ENCODE measurements at places on chromosomes 6 and 20.
A peak's percentile ranks its signal among the peaks of the same experiment; 100 is the strongest.

- DNase-seq, result no peak
Observed at GRCh38 chr6:25487012-25487411, 165.0 kb upstream of the SCGN start.

DNA sequence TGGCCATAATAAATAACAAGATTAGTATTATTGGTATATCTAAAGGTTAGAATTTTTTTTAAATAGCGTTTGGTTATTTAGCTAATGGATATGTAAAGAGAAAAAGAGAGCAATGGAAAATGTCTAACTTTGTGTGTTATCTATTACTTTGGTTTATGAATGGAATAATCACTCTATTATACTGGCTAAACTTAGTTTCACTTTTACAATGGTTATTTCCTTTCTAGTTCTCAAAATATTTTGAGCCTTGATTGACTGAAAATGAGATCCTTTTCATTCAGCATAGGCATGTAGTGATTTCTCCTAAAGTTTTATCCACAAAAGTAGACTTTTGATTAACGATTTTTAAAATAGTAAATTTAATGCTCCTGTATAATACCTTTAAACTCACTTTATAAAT, 51.6 kb upstream of the MLIP start:
- DNase-seq, result no peak

GRCh38 chr6:162344646-162345010, 382.9 kb downstream of the PRKN start:
- no peak for DNase-seq

DNA sequence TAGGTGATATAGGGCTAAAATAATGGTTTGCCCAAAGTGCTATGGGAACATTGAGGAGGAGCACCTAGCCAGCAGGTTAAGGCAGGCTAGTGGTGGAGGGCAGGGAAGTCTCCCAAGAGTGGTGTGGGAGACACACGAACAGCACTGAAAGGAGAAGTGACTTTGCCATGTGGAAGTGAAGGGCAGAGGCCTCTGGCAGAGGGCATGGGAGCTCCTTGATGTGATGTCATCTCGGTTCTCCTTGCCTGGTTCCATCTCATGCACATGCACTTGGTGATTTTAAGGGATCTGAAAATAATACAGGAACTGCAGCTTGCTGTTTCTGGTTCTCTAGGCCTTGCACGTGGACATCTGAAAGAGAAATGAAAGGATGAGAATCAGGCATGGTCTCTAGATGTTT, 4.7 kb upstream of the MAP3K4 start:
- DNase-seq, result no peak

DNA sequence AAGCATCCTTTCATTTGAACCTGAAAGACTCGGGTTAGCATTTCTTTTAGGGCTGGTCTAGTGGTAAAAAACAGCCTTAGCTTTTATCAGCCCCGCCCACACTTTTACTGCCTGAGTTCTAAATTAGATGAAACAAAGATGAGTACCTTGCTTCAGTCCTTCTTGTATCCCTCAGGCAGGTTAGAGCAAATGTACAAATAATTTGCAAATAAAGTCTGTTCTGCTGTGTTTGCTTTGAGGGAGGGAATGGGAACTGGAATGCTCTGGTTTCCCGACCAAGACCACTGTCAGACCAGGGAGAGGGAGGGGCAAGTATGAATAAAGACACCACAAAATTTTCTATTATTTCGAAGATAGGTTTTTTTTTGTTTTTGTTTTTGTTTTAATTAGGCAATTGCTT, 85.5 kb upstream of the FLRT3 start:
- no peak for DNase-seq

- no peak for DNase-seq
Observed at GRCh38 chr20:51637241-51637640, 94.7 kb upstream of the NFATC2 start.

DNA sequence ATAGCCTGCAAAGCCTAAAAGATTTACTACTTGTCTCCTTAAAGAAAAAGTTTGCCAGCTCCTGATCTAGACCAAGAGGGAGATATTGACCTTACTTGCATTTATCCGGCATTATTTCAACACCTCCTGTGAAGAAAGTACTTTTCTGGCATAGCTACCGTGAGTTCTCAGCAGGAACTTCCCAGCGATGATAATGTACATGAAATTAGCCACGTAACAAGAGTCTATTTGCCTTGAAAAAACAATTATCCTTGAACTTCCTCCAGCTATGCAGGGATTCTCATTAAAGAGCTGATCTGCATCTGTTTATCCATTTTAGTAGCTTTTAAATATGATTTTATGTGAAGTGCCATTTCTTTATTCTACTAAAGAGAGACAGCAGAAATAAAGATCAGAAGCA, 41.7 kb downstream of the ALDH5A1 start:
- DNase-seq, result no peak

GRCh38 chr6:37170273-37171200, 585 bp downstream of the PIM1 start:
- peak; percentile 38 for DNase-seq

GRCh38 chr6:21381331-21381963, 212.1 kb upstream of the SOX4 start:
- no peak for DNase-seq

DNA sequence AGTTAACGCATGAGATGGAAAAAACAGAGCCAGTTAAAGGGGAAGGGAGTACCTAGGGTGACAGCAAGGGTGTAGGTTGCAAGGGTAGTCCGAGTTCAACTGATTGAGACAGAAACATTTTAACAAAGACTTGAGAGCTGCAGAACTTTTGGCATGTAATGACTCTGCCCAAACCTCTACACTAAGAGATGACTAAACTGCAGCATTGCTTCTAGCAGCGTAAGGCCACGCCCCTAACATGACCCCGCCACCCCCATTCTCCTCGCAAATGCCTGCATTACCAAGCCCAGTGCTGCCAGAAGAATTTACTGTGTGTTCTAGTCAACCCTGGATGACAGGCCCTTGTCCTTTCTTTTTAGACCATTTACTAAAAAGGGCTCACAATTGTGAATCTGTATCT, 6.3 kb upstream of the HINT3 start:
- DNase-seq, result no peak

- DNase-seq, result no peak
Observed at GRCh38 chr6:117200067-117200466, 65.3 kb upstream of the VGLL2 start.

DNA sequence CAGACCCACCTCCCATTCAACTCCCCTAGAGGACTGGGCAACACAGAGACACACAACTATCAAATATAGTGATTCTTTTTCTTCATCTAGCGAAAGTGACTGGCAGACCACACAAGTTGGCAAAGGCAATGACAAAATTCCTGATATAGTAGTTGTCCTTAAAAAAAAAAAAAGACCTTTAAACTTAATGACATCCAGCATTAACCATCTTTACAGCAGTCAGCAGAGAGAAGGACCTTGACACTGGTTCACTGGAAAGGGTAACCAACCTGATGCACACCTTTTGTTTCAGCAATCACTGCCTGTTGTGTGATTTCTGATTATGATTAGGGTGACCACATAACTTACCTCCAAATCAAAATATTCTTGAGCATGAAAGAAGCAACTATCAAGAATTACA, 1.7 kb upstream of the CNKSR3 start:
- DNase-seq, result no peak

DNA sequence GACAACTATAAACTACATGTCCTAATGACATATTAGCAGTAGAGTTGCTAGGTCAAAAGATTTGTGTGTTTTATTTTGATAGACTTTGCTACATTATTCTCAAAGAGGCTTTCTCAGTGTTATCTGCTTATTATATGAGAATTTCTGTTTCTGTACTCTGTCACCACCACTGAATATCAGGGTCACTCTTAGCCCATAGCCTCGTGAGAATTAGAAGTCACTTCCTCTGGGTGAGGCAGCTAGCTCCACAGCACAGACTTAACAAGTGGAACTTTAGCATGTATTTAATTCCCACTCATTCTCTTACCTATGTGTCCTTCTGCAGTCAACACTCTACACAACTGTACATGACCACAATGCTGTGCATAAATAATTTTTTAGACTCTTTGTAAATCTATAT, 6.7 kb downstream of the PHACTR2 start:
- no peak for DNase-seq

GRCh38 chr6:107820338-107821261, 3.5 kb downstream of the SCML4 start:
- no peak for DNase-seq

GRCh38 chr6:12654514-12654913, 62.1 kb upstream of the PHACTR1 start:
- DNase-seq, result no peak

DNA sequence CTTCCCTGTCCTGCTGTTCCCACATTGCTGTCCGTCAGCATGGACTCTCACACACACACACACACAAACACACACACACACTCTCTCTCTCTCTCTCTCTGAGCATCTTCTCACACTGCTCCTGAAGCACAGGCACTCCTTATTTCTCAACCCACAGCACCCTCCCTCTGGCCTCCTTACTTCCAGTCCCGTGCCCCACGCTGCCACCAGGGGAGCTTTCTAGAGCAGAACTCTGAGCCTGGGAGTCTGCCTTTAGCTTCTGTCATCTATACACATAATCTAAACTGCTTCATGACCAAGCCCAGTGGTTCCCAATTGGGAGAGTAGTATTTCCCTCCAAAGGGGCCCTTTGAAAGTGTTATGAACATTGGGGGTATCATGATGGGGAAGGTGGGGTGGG, 29.1 kb downstream of the HECA start:
- no peak for DNase-seq

- no peak for DNase-seq
Observed at GRCh38 chr6:148516217-148516616, 173.6 kb downstream of the SASH1 start.

DNA sequence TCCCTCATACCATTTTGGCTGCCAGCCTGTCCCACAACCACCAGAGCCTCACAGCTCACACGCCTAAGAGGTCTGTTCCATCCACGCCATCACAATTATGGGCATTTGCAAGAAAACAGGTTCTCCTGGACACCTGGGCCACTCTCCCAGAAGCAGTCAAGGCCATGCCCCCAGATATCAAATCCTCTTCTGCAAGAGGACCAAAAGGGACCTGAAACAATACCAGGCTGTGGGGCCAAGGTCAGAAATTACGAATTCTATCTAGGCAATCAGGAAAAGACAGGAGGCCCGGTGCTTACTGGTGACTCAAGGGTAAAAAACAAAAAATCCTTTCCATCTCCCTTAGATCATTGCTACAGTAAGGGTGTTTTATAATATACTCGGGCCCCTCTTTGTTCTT, 69.8 kb downstream of the ZMYND8 start:
- DNase-seq, result no peak

GRCh38 chr20:38748861-38749149, 545 bp downstream of the ACTR5 start:
- DNase-seq, result no peak

DNA sequence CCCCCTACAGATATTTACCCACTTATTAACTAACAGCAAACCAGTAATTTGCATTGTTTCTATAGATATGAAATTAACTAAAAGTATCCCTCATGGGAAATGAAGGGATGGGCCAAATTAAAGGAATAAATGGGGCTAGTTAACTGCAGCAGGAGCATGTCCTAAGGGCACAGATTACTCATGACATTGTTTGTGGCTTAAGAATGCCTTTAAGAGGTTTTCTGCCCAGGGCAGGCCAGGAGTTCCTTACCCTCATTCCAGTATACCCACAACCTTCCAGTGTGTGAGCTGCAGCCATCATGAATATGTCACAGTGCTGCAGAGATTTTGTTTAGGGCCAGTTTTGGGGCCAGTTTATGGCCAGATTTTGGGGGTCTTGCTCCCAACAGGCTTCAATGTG, 1101.9 kb downstream of the PRIM2 start:
- DNase-seq, result no peak

- no peak for DNase-seq
Observed at GRCh38 chr20:62263396-62263795, 25.1 kb downstream of the OSBPL2 start.

DNA sequence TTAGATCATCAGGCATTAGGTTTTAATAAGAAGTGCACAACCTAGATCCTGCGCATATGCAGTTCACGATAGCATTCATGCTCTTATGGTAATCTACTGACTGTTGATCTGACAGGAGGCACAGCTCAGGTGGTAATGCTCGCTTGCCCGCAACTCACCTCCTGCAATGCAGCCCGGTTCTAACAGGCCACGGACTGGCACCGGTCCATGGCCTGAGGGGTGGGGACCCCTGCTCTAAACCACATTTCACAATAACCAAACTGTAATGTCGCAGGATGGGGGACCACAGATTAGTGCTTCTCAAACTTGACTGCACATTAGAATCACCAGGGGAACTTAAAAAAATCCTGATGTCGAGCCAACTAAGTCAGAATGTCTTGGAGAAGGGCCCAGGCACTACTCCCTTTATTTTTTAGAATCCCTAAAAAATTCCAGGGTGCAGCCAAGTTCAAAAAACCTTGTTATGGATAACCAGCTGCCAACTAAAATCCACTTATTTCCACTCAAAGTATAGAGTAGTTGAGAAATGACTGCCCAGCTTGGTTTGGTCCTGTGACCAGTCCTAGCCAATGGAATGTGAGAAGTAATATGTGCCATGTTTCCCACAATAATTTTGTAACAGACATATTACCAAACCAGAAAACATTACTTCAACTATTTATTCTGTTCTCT, 3.1 kb downstream of the SHPRH start:
- DNase-seq, result no peak

- DNase-seq, result no peak
Observed at GRCh38 chr6:21752054-21752811, 158.7 kb downstream of the SOX4 start.

- DNase-seq, result no peak
Observed at GRCh38 chr20:62968378-62969178, 16.1 kb downstream of the SLC17A9 start.

DNA sequence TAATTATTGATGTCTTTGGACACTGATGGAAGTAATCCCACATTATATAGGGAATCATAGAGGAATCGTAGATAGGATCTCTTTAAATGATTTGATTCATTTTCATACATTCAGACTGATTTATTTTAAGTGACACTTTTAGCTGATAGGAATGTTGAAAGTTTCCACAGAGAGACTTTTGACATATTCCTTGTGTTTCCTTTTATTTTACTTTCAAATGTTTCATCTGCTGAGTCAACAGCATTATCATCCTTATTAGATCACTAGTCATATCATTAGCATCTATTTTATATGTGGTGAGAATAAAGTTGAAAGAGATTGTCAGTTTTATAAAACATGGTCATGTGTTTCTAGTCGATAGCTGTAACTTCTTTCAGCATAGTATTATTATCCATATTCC, 13.4 kb downstream of the DCBLD1 start:
- no peak for DNase-seq

DNA sequence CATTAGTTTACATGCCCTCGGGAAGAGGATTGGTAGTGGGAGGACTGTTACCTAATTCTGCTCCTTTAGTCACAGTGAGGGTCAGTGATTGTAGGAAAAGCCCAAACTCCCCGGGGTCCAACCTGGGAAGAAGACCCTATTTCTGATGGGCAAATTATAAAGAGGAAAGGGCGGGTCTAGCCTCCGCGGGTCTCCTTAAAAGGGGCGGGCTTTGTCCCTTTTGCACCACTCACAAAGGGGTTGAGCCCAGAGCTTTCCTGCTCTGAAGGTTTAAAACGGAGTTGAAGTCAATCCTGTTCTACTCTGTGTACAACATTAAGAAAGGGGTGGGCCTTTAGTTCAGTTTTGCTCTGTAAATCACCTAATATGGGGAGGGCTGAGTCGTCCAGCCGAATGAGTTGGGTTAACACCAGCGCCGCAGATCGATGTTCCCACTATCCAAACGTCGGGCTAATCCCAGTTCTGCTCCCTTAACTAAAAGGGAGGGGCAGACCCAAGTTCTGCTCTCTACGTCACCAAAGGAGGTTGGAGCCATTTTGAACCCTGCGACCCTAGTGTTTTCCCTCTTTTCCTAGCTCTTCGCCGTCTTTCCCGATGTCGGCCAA, 920 bp upstream of the RNF5 start:
- no peak for DNase-seq
